Left ventricle myocardium inferior (tissue), 1 donor: ENCODE measurements at places on chromosomes 5 and 9. TPM values are rescaled to one million over a fixed set of nuclear protein-coding genes. Genes with fewer than 3 reads are reported as not detected.

DMRTA1 gene
- total RNA-seq: 0.77 TPM

CCL19 gene
- total RNA-seq: 0.69 TPM

MAST4 gene
- total RNA-seq: 55.7 TPM

GLDC gene
- total RNA-seq: not detected

FBP1 gene
- 0.74 TPM for total RNA-seq

SPATA6L gene
- total RNA-seq: 0.96 TPM

DNA sequence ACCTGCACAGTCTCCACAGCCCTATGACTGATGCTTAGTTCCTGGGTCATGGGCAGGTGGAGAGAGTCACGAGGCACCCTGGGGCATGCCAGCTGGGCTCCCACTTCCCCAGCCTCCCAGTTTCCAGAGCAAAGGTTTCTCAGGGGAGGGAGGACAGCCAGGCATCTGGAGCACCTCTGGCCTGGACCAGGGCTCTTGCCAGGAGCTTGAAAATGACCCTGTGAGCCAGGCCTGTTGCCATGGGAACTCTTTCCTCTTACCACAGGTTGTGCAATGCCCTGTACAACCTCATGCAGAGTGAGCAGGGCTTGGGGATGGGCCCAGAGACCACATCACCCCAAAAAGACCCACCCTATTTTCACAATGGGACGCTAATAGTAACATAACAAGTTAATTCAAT, 113.1 kb downstream of the PSD2 start:
- no peak overlapping the region for H3K27ac ChIP-seq
- H3K27me3 ChIP-seq: peaks cover 27% of the 10 kb centered on the region
- peaks cover 16% of the 10 kb centered on the region for H3K4me1 ChIP-seq
- no peak overlapping the region for H3K4me3 ChIP-seq

- H3K4me3 ChIP-seq: peak within 1 kb of the TSS; percentile 79
- H3K27me3 ChIP-seq: no peaks in the 10 kb centered on the region
- H3K27ac ChIP-seq: peak within 1 kb of the TSS; percentile 79
- peak; percentile 99 for DNase-seq
Measured at GRCh38 chr9:92293452-92294296, at the start of gene IARS1. Gene IARS1, minus strand, starts transcription at chr9:92293697. Its CDS starts 4,278 bp downstream, at chr9:92289419.

GRCh38 chr9:36858805-36859375, 175.2 kb downstream of the PAX5 start:
- H3K4me3 ChIP-seq: no peak overlapping the region
- peaks cover 99% of the 10 kb centered on the region for H3K27me3 ChIP-seq
- no peaks in the 10 kb centered on the region for H3K36me3 ChIP-seq
- no peaks in the 10 kb centered on the region for H3K4me1 ChIP-seq
- no peak overlapping the region for H3K27ac ChIP-seq

DNA sequence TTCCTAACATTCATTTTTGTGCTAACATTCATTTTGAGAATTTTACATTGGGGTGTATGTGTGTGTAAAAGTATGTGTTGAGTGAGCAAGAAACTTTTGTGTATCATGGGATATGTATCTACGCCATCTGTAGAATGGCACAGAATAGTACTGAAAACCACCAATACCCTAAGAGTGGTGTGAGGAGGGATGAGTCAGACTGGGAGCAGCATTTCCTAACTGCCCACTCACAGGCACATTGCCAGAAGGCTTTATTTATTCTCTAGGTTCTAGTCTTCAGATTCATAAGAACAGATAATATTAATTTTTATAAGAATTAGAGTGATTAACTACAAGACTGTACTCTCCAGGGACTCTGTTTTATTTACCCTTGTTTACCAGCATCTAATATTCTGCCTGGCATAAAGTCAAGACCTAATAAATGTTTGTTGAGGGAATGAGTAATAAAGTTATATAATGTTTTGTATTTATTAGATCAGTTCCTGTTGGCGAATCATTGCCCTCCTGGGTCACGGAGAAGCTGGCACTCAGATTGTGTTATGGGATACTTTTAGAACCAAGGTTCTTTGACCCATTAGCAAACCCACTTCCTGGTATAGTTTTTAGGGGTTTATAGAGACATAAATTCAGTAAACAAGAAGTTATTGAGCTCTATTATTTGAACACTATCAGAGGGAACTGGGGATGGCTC, 159.1 kb upstream of the PPP2R2B start:
- no peaks in the 10 kb centered on the region for H3K36me3 ChIP-seq
- DNase-seq: no peak
- H3K27me3 ChIP-seq: peaks cover 6% of the 10 kb centered on the region
- no peak overlapping the region for H3K27ac ChIP-seq

DNA sequence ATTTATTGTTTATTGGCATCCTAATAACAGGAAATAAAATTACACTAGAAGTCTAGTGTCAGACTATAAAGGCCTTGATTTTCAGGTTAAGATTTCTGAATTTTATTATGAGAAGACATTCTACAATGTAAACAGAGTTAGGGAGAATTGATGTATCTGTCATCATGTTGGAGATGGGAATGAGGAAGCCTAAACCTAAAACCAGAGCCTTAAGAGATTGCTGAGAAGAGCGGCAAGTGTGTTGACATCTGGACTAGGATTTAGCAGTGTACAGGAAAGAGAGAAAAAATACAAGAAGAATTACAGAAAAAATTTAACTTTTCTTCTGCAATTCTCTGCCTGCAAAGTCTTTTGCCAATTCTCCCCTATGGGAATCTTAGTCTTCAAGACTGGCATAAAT, 525.5 kb downstream of the NR2F1-AS1 start:
- H3K36me3 ChIP-seq: no peaks in the 10 kb centered on the region
- no peaks in the 10 kb centered on the region for H3K27me3 ChIP-seq
- no peak overlapping the region for H3K4me3 ChIP-seq
- H3K27ac ChIP-seq: no peak overlapping the region

GRCh38 chr9:94713436-94714215, 12.9 kb upstream of the AOPEP start:
- H3K27ac ChIP-seq: no peak overlapping the region
- H3K4me3 ChIP-seq: no peak overlapping the region
- no peaks in the 10 kb centered on the region for H3K4me1 ChIP-seq
- no peaks in the 10 kb centered on the region for H3K27me3 ChIP-seq

GRCh38 chr9:33202552-33203201, 35.5 kb upstream of the B4GALT1 start:
- H3K27ac ChIP-seq: peak overlapping the region; percentile 69
- H3K36me3 ChIP-seq: no peaks in the 10 kb centered on the region
- no peaks in the 10 kb centered on the region for H3K27me3 ChIP-seq
- H3K4me1 ChIP-seq: peaks cover 21% of the 10 kb centered on the region
- H3K4me3 ChIP-seq: no peak overlapping the region

- H3K27ac ChIP-seq: peak overlapping the region; percentile 62
- no peak for DNase-seq
- H3K36me3 ChIP-seq: no peaks in the 10 kb centered on the region
- peaks cover 71% of the 10 kb centered on the region for H3K4me1 ChIP-seq
Measured at GRCh38 chr5:148844433-148845280, 18.2 kb downstream of the ADRB2 start.

DNA sequence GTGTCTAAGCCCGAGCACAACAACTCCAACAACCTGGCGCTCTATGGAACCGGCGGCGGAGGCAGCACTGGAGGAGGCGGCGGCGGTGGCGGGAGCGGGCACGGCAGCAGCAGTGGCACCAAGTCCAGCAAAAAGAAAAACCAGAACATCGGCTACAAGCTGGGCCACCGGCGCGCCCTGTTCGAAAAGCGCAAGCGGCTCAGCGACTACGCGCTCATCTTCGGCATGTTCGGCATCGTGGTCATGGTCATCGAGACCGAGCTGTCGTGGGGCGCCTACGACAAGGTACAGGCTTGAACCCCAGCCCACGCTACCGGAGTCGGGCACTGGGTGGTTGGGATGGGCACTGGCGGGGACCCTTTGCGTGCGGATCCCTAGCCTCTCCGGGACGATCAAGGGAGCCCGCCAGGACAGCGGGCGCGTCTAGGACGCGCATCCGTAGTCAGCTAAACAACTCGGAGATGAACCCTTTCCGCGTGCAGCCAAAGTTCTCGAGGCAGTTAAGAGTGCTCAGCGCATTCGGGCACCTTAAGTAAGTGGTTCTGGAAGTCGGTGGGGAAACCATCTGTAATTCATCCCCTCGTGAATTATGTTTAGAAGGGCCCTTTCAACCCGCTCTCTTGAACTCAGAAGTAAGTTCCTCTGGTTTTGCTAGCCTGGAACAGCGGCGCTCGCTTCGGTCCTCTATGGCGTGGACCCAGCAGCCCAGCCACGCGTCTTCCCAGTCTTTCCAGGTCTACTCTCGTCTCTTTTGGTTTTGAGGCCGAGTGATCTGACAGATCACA, 1.3 kb downstream of the KCNN2 start:
- peaks cover 40% of the 10 kb centered on the region for H3K4me1 ChIP-seq
- DNase-seq: no peak

DNA sequence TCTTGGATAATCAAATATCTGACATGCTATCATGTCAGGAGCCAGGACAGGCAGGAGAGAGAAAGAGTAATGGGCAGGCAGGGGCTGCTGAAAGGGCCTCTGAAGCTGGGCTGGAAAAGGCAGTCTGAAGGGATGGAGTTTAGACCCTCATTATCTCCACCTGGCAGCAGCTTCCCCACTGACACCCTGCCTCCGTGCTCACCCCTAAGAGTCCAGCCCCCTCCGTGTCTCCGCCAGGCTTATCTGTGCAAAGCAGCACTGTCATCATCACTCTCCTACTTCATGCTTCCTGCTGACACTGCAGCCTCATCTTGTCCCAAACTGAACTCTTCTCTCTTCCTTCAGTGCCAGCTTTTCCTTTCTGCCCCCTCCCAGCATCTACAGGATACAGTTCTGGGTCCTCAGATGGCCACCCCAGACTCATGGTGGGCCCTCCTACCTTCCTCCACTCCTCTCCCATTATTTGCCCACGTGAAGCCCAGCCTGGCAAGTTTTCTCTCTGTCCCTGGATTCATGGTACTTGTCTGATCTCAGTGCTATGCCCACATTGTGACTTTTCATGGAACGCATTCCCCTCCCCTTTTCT, 70.9 kb upstream of the KLF9 start:
- DNase-seq: peak; percentile 64
- no peaks in the 10 kb centered on the region for H3K36me3 ChIP-seq
- H3K27ac ChIP-seq: peak overlapping the region; percentile 97
- H3K4me3 ChIP-seq: no peak overlapping the region
- H3K4me1 ChIP-seq: peaks cover 86% of the 10 kb centered on the region

- no peak for DNase-seq
- no peaks in the 10 kb centered on the region for H3K36me3 ChIP-seq
- H3K4me1 ChIP-seq: peaks cover 45% of the 10 kb centered on the region
- H3K4me3 ChIP-seq: no peak overlapping the region
Measured at GRCh38 chr9:88829276-88829675, 162.0 kb upstream of the S1PR3 start.

GRCh38 chr9:134923466-134923865, 5.8 kb upstream of the FCN1 start:
- H3K36me3 ChIP-seq: no peaks in the 10 kb centered on the region
- H3K4me1 ChIP-seq: peaks cover under 1% of the 10 kb centered on the region
- no peak overlapping the region for H3K27ac ChIP-seq
- no peak for DNase-seq

GRCh38 chr9:99361817-99362216, 139.7 kb downstream of the SEC61B start:
- H3K27me3 ChIP-seq: peaks cover 6% of the 10 kb centered on the region
- peaks cover 36% of the 10 kb centered on the region for H3K4me1 ChIP-seq
- H3K36me3 ChIP-seq: no peaks in the 10 kb centered on the region
- H3K27ac ChIP-seq: no peak overlapping the region
- DNase-seq: no peak

DNA sequence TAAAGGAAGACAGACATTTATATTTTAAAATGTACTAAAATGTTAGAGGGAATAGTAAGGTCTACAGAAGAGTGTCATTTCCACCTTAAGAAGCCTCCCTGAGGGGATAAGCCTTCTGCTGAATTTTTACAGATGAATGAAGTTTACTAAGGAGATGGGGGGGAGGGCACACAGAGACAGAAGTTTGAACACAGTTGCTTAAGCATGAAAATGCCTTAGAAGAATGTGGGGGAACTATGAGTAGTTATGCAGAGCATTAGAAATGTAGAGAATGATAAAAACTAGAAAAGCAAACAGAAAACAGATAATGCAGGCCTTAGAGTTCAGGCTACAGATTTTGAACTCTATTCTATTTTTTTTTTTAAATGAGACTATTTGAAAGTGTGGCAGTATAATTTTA, 232.2 kb upstream of the VLDLR start:
- H3K27ac ChIP-seq: no peak overlapping the region
- no peak for DNase-seq
- H3K4me1 ChIP-seq: no peaks in the 10 kb centered on the region
- no peaks in the 10 kb centered on the region for H3K36me3 ChIP-seq

DNA sequence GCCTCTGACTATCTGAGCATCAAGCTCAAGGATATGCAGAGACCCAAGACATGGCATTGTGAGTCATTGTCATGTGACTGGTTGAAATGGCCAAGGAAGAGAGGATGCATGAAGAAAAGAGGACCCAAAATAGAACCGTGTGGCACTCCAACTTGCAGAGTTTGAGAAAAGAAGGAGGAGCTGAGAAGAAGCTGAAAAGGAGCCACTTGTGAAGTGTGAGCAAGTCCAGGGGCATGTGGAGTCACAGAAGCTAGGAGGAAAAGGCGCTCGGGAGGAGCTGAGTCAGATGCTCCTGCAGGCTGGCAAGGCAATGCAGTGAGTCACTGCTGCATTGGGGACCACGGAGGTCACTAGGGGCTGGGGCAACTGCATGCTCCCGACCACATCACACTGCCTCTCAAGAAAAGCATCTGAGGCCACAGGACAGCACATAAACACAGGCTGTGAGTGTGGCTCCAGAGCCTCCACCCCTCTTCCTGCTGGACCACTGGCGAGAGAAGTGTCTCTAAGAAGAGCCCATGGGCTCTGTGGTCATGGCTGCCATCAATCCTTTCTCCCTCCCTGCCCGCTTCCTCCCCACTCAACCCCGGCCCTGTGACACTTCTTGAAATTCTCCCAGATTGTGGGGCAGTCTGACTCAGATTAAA, 197.6 kb downstream of the DRD1 start:
- no peak for DNase-seq
- no peak overlapping the region for H3K4me3 ChIP-seq
- no peaks in the 10 kb centered on the region for H3K36me3 ChIP-seq
- H3K27me3 ChIP-seq: peaks cover 39% of the 10 kb centered on the region

DNA sequence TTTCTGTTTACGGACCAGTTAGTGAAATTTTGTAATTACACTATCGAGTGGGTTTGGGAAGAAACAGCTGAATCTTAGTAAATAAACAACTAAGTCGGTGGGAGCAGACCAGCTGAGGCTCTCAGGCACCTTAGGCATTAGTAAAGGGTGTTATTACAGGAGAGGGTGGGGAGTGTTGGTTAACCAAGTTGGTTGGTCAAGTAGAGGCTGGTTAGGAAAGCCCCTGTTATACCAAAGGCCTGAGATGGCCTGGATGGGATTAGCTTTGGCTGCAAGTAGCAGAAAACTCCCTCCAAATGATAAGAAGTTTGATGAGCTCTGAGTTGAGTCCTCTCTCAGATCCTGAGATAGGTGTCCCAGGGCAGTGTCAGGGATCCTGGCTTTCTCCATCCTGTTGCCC, 81.3 kb downstream of the PPARGC1B start:
- H3K27me3 ChIP-seq: no peaks in the 10 kb centered on the region
- DNase-seq: no peak
- no peaks in the 10 kb centered on the region for H3K36me3 ChIP-seq
